BJ (cell line): ENCODE measurements at places on chromosomes 2 and 18.
A peak's percentile ranks its signal among the peaks of the same experiment; 100 is the strongest.

- DNase-seq: no peak
Observed at GRCh38 chr2:230666446-230666845, 46.2 kb upstream of the CAB39 start.

DNA sequence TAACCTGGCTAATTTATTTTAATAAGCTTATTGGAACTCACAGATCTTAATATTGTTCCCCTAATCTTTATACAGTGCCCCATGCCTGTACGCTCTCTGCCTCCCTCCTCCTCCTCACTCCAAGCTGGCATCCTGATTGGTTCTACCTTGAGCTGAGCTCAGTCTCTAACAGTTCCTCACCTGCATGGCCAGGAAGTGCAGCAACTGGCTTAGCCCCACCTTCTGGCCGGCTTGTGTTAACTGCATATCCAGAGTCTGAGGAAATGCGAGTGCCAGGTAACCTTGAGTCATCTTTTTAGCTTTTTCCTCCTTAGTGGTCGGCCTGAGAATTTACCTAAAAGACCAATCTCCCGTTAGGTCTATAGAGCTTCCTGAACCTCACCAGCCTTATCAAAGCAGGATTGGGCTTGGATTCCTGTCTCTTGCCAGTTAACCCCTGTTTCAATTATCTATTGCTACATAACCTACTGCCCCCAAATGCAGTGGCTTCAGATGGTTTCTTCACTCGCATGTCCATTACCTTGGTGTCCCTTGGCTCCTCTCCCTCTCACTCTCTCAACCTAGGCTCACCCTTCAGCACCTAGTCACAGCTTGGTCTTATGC is 89.5 kb upstream of the STK39 start:
- DNase-seq: no peak

GRCh38 chr18:59861963-59862819 is 37.6 kb upstream of the PMAIP1 start:
- no peak for DNase-seq

DNA sequence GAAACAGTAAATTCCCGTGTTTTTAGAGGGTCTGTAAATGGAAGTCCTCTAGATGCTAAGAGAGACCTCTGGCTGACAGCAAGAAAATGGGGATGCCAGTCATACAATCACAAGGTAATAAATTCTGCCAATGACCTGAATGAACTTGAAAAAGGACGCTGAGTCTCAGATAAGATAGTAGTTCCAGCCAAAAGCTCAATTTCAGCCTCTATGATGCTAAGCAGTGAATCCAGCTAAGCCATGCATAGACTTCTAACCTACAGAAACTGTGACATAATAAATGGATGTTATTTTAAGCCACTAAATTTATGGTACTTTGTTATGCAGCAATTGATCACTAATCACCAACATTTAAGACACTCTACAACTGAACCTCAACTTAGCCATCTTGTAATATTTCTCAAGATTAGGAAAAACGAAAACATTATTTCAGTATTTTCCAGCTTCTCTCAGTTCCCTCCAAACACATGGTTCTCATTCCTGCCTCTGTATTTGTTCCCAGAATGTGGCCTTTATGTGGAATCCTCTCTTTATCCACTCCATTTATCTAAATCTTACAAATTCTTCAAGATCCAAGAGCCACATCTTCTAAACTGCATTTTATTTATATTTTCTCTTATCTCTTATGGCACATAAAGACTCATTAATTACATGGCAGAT is 331.1 kb downstream of the GULP1 start:
- DNase-seq: no peak

DNA sequence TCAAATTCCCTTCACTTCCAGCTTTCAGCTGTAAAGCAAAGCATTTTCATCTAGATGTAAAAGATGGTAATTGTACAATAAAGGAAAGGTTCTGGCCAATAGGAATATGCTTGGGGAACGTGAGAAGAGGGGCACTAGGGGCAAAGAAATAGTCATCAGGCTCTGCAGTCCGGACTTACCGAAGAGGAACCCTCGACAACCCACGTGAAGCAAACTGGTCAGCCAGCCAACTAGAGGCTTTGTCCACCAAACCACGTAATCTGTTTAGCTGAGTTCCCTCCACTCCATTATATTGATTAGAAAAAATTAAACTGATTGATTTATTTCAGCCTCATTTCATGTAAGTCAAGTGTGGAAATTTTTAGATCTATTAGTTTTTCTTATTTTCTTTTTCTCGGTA is 300.4 kb upstream of the FANCL start:
- DNase-seq: no peak

- no peak for DNase-seq
Observed at GRCh38 chr2:224927646-224928173, 114.6 kb downstream of the DOCK10 start.

DNA sequence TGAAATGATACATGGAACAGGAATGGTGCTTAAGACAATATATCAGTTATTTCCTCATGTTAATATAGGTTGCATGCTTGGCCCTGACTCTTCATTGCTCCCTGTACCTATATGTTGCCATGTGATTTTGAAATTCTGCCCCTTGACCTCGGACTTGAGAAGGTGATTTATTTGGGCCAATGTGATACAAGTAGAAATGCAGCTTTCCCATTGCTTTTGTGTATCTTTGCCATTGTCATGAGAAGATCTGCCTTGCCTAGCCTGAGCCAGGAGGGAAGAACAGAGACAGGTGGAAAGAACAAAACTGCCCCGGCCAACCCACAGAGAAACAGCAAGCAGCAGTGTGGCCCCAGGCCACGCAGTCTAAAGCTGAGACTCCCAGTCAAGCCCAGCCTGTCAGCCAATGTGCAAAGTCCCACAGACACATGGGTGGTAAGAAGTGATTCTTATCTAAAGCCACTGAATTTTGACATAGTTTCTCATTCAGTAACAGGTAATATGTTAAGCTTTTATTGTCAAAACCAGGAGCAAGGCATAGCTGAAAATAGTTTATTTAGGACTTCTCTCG is 245.7 kb upstream of the RND3 start:
- DNase-seq: no peak

DNA sequence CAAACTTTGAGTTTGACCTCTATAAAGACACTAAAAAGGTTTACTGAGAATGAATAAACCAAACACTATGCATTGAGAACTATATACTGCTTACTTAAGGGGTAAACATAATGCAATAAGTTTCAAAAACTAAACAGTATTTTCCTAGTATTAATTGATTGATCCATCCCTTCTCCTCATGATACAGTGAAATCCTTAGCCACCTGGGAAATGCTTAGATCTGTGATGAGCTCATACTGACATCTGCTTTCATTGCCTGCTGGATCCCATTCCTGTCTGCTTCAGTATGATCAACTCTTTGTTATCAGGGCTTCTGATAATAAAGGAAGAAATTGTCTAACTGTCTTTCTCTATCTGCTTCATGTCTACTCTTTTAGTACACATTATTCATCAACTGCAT is 74.9 kb upstream of the UBE2E3 start:
- DNase-seq: no peak

DNA sequence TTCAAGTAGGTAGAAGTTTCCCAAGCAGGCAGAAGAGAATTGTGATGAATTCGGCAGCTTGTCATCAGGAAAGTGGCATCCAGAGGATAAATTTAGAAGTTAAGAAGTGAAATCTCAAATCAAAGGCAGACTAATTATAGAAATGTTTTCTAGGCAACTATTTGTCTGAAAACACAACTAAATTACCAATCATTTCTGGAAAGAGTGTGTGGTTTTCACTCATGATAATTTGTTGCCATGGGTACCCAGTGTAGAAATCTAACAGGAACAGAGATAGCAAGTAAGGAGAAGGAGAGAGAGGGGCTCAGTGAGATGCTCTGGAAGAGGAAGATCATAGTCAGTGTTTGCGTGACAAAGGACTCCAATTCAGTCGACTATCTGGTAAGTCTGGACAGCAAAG is 208.1 kb downstream of the NCKAP5 start:
- no peak for DNase-seq

- DNase-seq: no peak
Observed at GRCh38 chr2:111219285-111219684, 98.6 kb downstream of the BCL2L11 start.

GRCh38 chr18:48053881-48054816 is 123.7 kb upstream of the SMAD2 start:
- DNase-seq: no peak

GRCh38 chr2:62744603-62745002 is 39.1 kb downstream of the EHBP1 start:
- DNase-seq: no peak

- no peak for DNase-seq
Observed at GRCh38 chr2:236753606-236754270, 184.1 kb downstream of the ACKR3 start.

- peak; percentile 98 for DNase-seq
Observed at GRCh38 chr2:191486584-191487320, 191.2 kb upstream of the NABP1 start.

DNA sequence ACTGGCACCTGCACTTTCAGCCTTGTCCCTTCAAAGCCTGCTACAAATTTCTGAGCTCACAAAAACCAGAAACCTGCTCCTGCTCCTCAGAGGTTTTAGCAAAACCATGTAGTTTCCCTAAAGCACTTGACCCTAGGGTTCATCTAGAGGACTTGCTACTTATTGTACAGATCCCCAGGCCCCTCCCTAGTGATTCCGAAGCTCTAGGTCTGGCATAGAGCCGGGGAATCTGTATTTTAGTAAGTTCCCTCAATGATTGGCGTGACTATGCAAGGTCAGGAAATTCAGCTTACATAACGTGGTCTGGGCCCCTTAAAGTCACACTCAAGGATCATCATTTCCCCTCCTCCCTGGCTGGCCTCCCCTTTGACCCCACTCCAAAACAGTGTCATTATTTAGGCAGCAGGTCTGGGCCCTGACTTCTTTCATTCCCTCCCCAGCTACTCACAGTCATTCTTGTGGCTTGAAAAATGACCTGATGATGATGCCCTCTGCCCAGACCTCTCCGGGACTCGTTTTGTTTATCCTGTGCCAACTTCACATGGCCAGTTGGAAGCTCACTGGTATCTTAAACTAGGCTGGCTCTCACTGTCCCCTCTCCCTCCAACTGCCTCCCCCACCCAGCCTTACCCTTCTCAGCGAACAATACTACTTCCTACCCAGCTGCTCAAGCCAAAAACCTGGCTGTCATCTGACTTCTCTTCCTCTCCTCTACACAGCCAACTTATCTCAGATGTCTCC is 36.0 kb downstream of the WDFY1 start:
- no peak for DNase-seq

DNA sequence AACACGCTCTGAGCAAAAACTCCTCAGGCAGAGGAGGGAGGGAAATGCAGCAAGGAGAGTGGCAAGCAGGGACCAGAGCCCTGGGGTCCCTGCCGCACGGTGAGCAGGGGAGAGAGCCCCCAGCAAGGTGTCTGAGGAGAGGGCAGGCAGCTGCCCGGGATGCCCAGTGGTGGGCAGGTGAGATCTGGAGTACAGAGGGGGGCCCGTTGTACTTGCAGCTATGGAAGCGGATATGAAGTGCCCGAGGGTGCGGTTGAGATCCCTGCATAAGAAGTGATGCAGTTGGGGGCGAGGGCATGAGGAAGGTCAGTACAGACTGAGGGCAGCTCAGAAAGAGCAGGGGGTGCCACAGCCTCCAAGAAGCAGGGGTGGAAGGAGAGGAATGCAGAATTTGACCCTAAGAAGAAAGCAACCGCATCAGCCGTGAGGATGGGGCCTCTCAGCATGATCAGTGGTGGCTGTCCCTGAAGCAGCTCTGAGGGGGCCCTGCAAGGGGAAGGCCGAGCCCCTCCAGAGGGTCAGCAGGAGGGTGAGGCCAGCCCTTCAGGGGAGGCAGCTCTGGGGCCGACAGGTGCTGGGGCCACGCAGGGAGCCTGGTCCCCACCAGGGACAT is 29.4 kb downstream of the MTERF4 start:
- no peak for DNase-seq

DNA sequence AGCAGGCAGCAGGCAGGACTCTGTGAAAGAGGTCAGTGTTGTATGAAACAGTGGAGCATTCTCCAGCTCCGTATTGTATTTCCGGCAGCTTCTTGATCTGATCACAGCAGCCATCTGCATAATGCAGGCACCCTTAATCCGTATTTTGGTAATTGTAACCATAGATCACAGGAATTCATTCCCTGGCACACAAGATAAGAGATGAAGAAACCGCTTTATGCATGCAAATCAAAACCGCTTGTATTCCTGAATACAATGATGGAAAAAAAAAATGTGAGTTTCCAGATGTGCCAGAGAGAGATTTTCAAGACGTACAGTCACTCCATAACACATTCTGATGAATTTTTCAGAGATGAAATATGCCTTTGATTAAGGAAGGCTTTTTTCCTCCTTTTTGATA is 221.3 kb downstream of the ACKR3 start:
- no peak for DNase-seq

- DNase-seq: no peak
Observed at GRCh38 chr2:30784682-30785081, 22.6 kb downstream of the CAPN13 start.

DNA sequence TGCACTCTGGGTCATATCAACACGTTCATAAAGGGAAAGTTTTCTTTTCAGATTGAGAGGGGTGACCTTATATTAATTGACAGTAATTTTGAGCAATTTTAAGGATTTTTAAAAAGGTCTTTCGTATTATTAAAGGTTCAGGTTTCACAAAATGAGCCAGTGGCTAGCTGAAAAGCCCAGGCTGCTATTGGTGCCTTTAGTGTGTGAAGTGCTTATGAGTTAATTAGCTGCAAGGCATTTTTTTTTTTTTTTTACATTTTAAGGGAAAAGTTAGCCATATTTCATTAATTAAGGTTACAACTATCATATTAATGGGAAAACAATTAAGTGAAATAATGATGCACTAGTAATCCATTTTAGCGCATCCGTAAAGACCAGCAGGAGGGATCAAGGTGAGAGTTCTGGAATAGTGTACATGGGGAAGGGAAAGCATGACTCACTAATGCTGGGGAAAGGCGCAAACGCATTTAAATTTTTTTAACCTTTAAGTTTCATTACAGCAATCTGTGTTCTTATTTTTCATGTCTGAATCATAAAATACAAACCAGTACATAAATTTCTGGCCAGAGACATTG is 200.0 kb downstream of the ZNF407 start:
- no peak for DNase-seq
